Gastrocnemius medialis (tissue), 4 donors: ENCODE measurements at places on chromosomes 11 and 22. TPM values are rescaled to one million over a fixed set of nuclear protein-coding genes. Genes with fewer than 3 reads are reported as not detected.

The CRYBB2 gene
- total RNA-seq: not detected

The PANX1 gene
- total RNA-seq: 36.8 TPM

- H3K36me3 ChIP-seq: no peaks in the 10 kb centered on the region
- H3K4me1 ChIP-seq: no peaks in the 10 kb centered on the region
- H3K27me3 ChIP-seq: no peaks in the 10 kb centered on the region
- DNase-seq: no peak
- no peak overlapping the region for H3K4me3 ChIP-seq
- no peak overlapping the region for H3K27ac ChIP-seq
Measured at GRCh38 chr11:46315033-46315738, 32.1 kb upstream of the DGKZ start.

- H3K36me3 ChIP-seq: peaks cover 81% of the 10 kb centered on the region
- no peak overlapping the region for H3K27ac ChIP-seq
- no peak for DNase-seq
- H3K27me3 ChIP-seq: no peaks in the 10 kb centered on the region
- no peaks in the 10 kb centered on the region for H3K4me1 ChIP-seq
Measured at GRCh38 chr22:30948930-30949342, 19.6 kb downstream of the MORC2 start.

GRCh38 chr11:33742249-33742851 is 6.1 kb upstream of the CD59 start:
- no peaks in the 10 kb centered on the region for H3K27me3 ChIP-seq
- H3K27ac ChIP-seq: peak overlapping the region; percentile 57
- no peaks in the 10 kb centered on the region for H3K36me3 ChIP-seq
- no peak for DNase-seq
- H3K4me3 ChIP-seq: no peak overlapping the region

- no peaks in the 10 kb centered on the region for H3K4me1 ChIP-seq
- no peak overlapping the region for H3K27ac ChIP-seq
- no peak overlapping the region for H3K4me3 ChIP-seq
- no peaks in the 10 kb centered on the region for H3K27me3 ChIP-seq
Measured at GRCh38 chr11:26905368-26905767, 88.5 kb upstream of the FIBIN start.

DNA sequence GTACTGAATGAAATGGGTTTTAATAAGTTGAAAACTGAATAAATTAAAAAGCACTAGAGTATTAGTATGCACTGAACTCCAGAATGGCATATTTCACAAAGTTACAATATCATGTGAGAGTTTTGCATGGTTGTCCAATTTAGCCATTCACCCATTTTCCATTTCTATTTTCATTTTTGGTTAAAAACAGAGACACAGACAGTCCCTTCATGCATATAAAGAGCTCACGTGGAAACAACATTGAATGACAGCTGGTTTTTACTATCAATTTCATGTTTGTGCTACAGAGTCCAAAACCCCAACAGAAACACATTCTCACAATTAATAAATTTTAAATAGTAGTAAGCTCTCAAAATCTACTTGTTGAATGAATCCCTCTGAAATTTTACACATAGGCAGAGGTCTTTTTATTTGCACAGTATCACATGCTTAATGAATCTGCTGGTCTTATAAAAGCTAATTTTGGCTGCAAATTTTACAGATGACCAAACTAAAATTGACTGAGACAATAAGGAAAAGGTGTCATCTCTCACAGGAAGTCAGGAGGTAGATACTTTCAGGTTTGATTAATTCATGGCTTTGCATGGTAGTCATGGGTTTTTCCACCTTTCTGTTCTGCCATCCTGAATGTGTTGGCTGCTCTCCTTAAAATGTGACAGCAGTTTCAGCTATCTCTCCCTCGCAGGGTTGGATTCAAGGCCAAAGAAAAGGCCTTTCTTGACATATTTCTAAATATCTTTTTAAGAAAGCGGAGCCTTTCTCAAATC is 20.6 kb upstream of the DDI1 start:
- no peak overlapping the region for H3K27ac ChIP-seq
- no peaks in the 10 kb centered on the region for H3K36me3 ChIP-seq
- no peak for DNase-seq
- H3K27me3 ChIP-seq: no peaks in the 10 kb centered on the region
- H3K4me3 ChIP-seq: no peak overlapping the region
- no peaks in the 10 kb centered on the region for H3K4me1 ChIP-seq

GRCh38 chr11:14539982-14540421 is 19.8 kb upstream of the PSMA1 start:
- H3K4me3 ChIP-seq: no peak overlapping the region
- H3K36me3 ChIP-seq: no peaks in the 10 kb centered on the region
- H3K4me1 ChIP-seq: no peaks in the 10 kb centered on the region
- no peak overlapping the region for H3K27ac ChIP-seq
- no peak for DNase-seq
- no peaks in the 10 kb centered on the region for H3K27me3 ChIP-seq

GRCh38 chr22:40345271-40345670 is 1.0 kb upstream of the ADSL start:
- peak overlapping the region; percentile 95 for H3K27ac ChIP-seq
- peaks cover 9% of the 10 kb centered on the region for H3K36me3 ChIP-seq
- H3K4me1 ChIP-seq: peaks cover 40% of the 10 kb centered on the region
- peak overlapping the region; percentile 77 for H3K4me3 ChIP-seq
- H3K27me3 ChIP-seq: no peaks in the 10 kb centered on the region

- H3K27me3 ChIP-seq: no peaks in the 10 kb centered on the region
- peaks cover 30% of the 10 kb centered on the region for H3K4me1 ChIP-seq
- H3K36me3 ChIP-seq: no peaks in the 10 kb centered on the region
- H3K4me3 ChIP-seq: no peak overlapping the region
Measured at GRCh38 chr11:128513915-128514681, 73.3 kb downstream of the ETS1 start.
